ENCODE measurements at places on chromosomes 1 and 21.

- DNase-seq = no peak
Measured at GRCh38 chr1:36055706-36056105, 28.2 kb upstream of the TEKT2 start.

DNA sequence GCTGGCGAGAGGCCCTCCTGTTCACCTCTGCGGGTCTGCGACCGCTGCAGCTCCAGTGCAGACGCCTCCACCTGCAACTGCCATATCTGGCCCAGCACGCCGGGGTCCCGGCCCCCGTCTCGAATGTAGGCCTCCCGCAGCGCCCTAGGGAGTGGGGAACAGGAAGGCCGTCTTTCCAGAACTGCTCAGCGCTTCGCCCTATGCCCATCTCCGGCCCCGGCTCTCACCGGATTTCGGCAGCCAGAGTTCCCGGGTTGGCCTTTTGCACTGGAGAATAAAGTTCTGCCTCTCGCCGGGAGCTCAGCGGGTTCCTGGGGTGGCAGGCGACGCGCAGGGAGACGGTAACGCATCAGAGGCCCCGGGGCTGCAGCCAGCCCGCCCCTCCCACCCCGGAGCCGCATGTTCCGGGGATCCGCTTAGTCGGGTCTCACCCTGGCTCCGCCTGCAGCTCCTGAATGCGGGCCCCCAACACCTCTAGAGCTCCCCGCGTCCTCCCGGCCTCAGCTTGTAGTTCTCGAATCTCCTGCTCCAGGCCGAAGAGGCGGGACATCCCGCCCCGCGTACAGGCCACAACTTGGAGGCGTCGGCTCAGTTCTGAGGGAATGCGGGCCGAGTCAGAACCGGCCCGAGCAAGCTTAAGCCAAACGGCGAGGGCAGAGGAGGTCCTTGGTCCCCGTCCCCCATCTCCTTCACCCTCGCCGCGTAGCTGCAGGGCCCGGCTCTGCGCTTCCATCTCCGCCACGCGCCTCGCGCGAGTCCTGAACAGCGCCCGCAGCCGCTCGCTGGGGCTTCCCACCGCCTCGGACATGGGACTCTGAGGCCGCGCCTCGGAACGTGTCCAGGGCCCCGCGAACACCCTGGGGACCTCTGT lies 1.1 kb downstream of the CCDC17 start:
- no peak for DNase-seq

DNA sequence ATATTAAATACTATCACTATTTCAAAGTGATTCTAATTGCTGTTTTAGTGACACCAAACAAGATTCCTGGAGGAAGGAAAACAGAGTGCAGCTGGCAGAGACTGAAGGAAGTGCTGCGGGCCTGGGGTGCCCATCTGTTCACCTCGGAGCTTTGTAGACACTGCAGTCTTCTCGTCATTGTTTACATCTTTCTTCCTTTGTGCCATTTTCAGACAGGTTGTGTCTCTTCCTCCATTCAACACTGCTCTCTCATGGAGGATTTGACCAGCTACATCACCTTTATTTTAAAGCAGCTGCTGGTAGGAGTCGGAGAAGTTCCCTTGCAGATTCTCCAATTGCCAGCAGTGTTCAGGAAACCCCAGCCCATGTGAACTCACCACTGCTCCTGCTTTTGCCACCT lies 37.3 kb downstream of the ABCA4 start:
- DNase-seq = no peak

GRCh38 chr1:9107136-9107535 lies 21.8 kb downstream of the GPR157 start:
- DNase-seq = no peak
